Liver (tissue), 10 donors: ENCODE measurements at places on chromosomes 3 and 15. TPM values are rescaled to one million over a fixed set of nuclear protein-coding genes. Genes with fewer than 3 reads are reported as not detected.

Gene HMCES
- total RNA-seq = 13.7 TPM

Gene RTP1
- not detected for total RNA-seq

Gene CLEC3B
- 7.7 TPM for total RNA-seq

Gene AMOTL2
- total RNA-seq = 5.0 TPM

Gene OXTR
- total RNA-seq = 0.28 TPM

Gene PRR20G
- not detected for total RNA-seq

Gene SLC15A2
- 2.3 TPM for total RNA-seq

Gene GOLGA8F
- not detected for total RNA-seq

Gene CYFIP1
- 48.3 TPM for total RNA-seq
